Astrocyte (in vitro differentiated cells and primary cell): ENCODE measurements at places on chromosomes 4 and X. TPM values are rescaled to one million over a fixed set of nuclear protein-coding genes. Genes with fewer than 3 reads are reported as not detected.
A peak's percentile ranks its signal among the peaks of the same experiment; 100 is the strongest.

GRCh38 chr4:22670956-22671355 is 21.8 kb upstream of the GBA3 start:
- peak; percentile 50 for DNase-seq

DNA sequence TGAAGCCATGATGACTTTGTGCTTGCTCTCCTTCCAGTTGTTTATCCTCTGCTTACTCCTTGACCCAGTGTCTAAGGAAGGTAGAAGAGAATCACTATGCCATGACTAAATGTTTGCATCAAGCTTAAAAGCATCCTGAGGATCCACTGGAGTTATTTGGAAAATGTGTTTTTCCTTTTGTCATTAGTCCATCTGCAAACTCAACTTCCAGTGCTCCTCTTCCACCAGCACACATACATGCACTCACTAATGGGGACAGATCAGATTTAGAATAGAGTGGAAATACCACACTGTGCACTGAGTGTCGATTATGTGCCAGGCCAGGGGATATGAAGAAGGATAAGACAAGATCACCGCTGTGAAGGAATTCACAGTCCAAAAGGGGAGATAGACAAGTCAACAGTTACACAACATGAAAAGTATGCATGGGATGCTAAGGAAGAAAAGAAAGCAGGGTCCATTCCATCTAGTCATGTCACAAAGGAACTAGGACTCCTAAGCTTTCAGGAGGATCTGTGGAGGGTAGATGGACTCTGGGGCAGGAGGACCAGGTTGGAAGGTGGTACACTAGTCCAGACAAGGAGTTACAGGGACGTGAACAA is 1.9 kb downstream of the OCIAD2 start:
- peak; percentile 51 for DNase-seq

GRCh38 chrX:153662266-153662665 is 11.3 kb downstream of the PNCK start:
- no peak for DNase-seq

GRCh38 chrX:68835104-68835442 is 6.3 kb downstream of the EFNB1 start:
- no peak for DNase-seq

EDA gene
- total RNA-seq: 1.2 and 1.8 TPM in 2 replicates

GRCh38 chrX:118423558-118423957 is 72.1 kb upstream of the DOCK11 start:
- DNase-seq: no peak

FGF13 gene
- 3.9 and 5.1 TPM in 2 replicates for total RNA-seq

CXCL8 gene
- total RNA-seq: 1.2 and 1.5 TPM in 2 replicates

- DNase-seq: no peak
These were observed 78.2 kb downstream of the REELD1 start for GRCh38 chr4:146292508-146292907.

DNA sequence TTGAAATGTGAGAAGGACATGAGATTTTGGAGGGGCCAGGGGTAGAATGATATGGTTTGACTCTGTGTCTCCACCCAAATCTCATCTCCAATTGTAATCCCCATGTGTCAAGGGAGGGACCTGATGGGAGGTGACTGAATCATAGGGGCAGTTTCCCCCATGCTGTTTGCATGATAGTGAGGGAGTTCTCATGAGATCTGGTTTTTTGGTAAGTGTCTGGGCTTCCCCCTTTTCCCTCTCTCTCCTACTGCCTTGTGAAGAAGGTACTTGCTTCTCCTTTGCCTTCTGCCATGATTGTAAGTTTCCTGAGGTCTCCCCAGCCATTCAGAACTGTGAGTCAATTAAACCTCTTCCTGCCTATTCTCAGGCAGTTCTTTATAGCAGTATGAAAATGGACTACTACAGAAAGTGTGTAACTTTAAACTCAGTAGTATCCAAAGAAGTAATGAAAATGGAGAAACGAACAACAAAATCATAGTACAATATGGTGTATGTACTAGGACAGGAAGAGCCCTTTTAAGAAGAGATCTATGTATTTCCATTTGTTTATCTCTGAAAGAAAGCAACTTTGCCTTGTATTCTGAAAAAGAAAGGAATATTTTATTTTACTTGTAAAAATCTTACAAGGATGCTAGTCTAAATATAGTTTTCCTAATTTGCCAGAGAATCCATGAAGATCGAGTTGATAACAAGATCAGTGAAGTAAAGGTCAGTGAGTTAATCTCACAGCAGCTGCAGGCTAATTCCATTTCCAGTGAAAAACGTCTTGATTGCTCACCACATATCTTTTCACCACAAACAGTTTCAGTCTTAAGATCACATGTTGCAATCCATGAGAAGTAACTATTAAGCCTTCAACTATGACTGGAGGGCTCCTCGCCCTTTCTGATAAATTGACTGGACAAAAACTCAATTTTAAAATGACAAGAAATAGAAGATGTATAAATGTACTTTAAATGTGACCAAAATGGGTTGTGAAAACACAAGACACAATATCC is 20.5 kb downstream of the PKD2 start:
- peak; percentile 95 for DNase-seq

DNA sequence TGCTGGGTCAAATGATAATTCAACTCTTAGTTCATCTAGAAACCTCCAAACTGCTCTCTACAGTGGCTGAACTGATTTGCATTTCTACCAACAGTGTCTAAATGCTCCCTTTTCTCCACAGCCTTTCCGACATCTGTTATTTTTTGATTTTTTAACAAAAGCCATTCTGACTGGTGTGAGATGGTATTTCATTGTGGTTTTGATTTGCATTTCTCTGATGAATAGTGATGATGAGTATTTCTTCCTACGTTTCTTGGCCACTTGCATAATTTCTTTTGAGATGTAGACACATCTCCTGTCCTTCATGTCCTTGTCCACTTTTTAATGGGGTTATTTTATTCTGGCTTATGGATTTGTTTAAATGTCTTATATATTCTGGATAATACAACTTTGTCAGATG is 298.2 kb upstream of the ARSJ start:
- peak; percentile 84 for DNase-seq

DNA sequence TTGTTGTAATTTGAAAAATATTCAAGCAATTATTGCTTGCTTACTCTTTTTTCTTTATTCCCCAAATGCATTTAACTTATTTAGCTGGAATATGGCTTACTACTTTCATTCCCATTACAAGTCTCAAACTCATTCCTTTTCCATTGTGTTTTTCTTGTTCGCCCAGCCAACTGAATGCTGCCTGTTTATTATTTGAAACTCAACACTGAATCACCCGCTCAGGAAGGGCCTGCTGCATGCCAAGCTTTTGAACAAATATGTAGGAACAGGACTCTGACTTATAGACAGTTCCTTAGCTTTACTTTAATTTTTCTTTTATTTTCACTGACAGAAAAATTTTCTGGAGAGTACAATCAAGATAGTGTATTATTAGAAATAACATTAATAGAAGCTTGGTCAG is 12.9 kb downstream of the PCDH18 start:
- peak; percentile 64 for DNase-seq

DNA sequence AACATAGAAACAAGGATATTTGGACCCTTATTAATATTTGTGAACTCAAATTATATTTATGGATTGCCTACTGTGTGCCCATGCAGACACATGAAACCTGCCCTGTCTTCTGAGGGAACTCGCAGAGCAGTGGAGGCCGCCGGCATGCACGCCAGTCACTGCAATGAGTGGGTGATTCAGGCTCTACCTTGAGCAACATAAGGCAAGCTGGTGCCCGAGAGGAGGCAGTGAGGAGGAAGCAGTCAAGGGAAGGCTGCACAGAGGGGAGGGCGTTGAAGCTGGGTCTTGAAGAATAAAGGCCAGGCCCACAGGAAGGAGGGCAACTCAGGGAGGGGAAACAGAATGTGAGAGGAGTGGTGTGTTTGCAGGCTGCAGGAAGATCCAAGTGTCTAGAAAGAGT is 52.8 kb downstream of the PPEF2 start:
- no peak for DNase-seq

DNA sequence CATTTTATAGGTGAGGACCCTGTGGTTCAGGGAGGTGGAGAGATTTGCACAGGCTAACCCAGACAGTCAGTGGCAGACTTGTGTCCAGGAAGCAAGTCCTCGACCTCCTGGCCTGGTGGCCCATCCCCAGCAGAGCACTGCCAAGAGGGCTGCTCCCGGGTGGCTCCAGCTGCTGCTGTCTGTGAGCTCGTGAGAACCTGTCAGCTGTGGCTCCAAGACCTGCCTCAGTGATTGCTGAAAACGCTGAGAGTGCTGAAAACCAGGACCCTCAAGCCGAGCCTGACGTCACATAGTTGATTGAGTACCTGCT is 74.2 kb downstream of the RTL9 start:
- DNase-seq: no peak

AFP gene
- 8.6 and 11.3 TPM in 2 replicates for total RNA-seq

GRCh38 chr4:6880691-6881090 is 28.9 kb upstream of the TBC1D14 start:
- DNase-seq: no peak
